ENCODE measurements at places on chromosomes 11 and 22. TPM values are rescaled to one million over a fixed set of nuclear protein-coding genes. Genes with fewer than 3 reads are reported as not detected.
A peak's percentile ranks its signal among the peaks of the same experiment; 100 is the strongest.

Gene OR51I1
- not detected for total RNA-seq

Gene TIGD3
- 1.7 TPM for total RNA-seq

Gene PCSK7
- 33.6 TPM for total RNA-seq

Gene SLC5A12
- not detected for total RNA-seq

Gene PLAAT2
- 2.8 TPM for total RNA-seq

Gene SERPING1
- total RNA-seq = 17.0 TPM

Gene APOA4
- not detected for total RNA-seq

- no peak for DNase-seq
Measured at GRCh38 chr11:3245071-3245470, 12.9 kb upstream of the MRGPRE start.

DNA sequence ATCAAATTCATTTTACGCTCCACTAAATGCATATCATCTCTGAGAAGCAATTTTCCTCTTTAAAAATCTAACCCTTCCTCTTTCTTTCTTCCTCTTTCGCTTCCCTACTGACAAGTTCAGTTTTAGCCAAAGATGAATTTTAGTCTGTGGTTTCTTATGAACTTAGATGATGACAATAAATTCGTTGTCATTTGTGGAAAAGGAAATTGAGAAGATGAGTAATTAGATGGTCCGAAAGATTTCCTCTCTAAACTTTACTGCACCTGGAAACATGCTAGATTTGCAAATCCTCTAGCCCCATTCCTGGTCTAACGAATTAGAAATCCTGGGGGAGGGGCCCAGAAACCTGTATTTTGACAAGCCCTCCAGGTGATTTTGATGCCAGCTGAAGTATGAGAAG lies 855.4 kb upstream of the CHORDC1 start:
- no peak for DNase-seq

GRCh38 chr22:38843201-38843656 lies 599 bp downstream of the NPTXR start:
- DNase-seq = peak; percentile 60

- no peak for DNase-seq
Measured at GRCh38 chr22:30430933-30431332, 5.4 kb downstream of the MTFP1 start.

DNA sequence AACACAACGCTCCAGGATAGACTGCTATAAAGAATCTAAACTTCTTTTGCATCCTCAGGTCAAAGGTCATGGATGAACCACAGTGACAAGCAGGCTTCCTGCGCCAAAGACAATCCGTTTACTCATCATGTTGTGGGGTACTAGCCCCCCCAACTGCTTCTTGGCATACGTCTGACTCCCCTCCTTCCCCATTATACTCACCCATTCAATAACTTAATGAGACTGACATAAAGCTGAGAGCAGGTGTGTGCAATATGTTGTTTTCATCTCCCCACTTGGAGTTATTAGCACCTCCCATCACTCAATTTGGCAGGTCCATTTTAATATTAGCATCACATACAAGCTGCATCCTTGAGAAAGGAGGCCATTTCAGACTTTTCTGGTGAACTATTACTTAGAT lies 157.1 kb downstream of the CADM1 start:
- DNase-seq = no peak

- DNase-seq = no peak
Measured at GRCh38 chr11:2436521-2437031, 7.7 kb downstream of the TRPM5 start.

DNA sequence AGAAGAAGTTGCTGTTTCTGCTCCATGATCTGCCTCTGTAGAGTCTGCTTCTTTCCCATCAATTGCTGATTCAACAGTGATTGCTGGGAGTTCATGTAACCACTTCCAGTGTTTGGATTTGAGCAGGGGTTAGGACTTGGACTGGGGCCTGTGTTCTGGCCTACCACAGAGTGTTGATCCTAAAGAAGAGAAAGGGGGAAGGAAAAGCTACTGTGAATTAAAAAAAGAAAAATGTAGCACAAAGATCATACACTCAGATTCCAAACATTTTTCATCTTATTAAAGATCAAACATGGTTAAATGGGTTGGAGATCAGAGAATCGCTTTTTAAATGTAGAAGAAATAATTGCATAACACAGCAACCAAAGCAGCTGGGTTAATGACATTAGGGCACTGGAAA lies 67.6 kb upstream of the MTMR2 start:
- DNase-seq = peak; percentile 15

DNA sequence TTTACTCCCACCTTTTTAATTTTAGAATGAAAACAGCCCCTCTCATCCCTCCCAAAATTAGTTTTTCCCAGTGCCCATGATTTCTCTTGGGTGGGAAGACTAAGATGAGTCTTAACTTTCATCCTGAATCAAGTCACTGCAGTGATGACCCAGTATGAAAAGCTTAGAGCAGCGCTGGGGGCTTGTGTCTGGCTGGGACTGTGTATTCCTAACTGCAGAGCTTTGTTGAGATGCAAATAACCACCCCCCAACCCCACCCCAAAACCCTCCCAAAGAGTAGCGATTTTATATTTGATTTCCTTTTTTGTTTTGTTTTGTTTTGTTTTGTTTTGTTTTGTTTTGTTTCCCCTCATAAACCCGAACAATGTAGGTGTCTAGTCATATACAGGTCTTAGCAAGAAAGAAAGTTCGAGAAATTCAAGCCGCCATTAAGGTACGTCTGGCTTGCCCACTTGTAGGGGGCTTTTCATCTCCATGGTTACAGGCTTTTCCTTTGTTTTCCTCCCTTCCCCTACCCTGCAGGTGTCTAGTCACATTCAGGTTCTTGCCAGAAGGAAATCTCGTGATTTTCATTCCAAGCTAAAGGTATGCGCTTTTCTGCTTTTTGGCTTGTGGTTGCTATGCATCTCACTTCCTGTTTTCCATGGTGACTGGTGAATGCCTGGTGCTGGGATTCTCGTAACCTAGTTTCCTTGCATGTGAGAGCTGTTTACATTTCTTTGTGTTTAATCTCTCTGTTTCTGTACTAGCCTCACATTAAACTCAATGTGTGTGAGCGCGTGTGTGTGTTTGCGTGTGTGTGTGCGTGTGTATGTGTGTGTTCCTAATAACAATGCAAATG lies 144.6 kb upstream of the RASSF10 start:
- DNase-seq = peak; percentile 94

- DNase-seq = peak; percentile 17
Measured at GRCh38 chr11:69489031-69489745, 7.7 kb downstream of the LINC01488 start.

DNA sequence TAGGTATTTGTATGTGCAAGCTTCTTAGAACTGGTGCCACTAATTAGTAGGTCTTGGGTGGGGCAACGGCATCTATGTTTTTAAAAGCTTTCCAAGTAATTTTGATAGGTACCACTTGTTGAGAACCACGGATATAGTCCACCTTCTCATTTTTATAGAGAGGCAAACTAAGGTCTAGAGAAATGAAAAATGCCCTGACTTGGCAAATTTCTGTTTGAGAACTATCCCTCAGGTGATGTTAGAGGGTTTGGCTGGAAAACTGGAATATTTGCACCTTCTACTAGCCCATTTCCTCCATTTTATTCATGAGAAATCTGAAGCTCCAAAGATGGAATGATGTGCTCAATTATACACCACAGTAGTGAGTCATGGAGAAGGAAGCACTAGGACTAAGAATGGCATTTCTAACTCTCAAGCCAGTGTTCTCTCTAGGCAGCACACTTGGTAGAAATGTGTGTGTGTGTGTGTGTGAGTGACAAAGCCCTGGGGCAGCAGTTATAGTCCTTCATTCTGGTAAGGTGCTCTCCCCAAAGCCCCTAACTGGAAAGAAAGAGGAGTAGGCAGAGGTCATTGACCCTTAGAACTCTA lies 1.8 kb upstream of the TMEM86A start:
- DNase-seq = peak; percentile 66

- DNase-seq = no peak
Measured at GRCh38 chr11:102793677-102794290, 4.2 kb downstream of the MMP1 start.

GRCh38 chr11:15929371-15929901 lies 426.9 kb downstream of the SOX6 start:
- no peak for DNase-seq

DNA sequence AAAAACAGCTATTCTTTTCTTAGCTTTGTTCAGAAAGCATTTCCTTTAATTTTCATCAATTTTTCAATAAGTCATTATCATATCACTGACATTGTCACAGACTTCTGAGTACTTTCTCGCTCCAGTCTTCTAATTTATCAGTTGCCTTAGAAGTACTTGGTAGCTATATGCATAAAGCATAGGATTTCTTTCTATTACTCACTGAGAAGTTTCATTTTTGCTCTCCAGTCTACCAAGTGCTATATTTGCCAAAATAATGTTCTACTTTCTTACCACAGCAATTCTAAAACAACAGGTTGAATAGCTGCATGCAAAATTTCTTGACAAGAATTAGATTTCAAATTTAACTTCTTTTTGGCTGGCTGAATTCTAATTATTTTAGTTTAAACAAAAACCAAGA lies 116.3 kb downstream of the STK33 start:
- no peak for DNase-seq

DNA sequence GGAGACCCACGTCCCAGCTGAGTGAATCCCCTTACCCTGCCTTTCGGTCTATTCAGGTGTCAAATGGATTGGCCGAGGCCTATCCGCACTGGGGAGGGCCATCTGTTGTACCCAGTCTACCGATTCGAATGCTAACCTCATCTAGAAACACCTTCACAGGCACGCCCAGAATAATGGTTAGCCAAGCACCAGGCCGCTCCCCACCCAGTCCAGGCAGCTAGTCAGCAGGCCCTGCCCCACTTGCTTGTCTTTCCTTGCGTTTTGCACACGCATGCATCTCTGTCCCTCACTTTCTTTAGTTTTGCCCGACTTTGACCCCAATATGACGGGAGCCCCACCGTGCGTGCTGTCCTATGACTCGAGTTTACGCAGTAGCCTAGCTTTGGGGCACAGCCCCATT lies 31.7 kb downstream of the PARVB start:
- no peak for DNase-seq

DNA sequence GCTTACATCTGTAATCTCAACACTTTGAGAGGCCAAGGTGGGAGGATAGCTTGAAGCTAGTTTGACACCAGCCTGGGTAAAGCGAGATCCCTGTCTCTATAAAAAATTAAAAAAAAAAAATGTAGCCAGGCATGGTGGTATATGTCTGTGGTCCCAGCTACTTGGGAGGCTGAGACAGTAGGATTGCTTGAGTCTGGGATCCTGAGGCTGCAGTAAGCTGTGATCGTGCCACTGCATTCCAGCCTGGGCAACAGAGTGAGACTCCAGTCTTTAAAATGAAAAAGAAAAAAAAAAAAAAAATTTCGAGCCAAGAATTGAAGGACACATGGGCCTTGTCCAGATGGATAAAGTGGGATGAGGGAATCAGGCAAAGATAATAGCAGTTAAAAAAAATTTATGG lies 62.5 kb downstream of the MTMR3 start:
- DNase-seq = no peak

GRCh38 chr11:110886288-110886970 lies 174.2 kb upstream of the ARHGAP20 start:
- no peak for DNase-seq

DNA sequence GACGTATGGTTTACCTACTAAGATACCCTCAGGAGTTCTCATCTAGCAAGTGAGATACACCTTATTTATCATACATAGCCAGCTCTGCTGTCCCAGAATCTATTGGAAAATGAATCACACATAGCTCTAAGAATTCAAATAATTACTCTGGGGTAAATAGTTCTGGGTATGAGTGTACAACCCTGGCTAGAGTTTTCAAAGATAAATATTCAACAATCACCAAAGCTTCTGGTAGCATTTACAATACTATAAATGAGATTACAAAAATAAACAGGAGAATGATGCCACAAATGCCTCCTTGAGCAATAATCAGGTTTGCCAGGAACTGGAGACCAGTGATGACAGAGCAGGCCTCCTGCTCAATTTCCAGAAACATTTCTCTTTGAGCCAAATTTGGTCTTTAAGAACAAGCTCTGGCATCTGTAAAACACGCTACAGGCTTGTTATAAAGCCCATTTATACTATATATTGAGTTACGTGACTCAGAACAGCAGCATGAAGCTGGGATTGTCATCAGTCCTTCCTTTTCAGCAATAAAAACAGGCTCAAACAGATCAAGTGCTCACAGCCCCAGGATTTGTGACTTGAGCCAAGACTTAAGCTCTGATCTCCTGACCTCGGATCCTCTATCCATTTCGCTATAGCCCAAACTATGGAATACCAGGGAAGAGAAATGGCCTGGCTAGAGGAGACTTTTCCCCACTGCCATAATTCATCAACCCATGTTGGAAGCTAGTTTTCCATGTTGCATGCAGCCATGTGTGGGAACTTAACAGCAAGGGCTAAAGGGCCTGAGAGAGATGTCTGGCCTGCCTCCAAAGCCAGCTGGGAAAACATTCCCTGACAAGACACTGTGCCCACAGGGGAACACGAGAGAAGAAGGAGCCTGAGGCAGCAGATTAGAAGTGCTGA lies 19.7 kb downstream of the RAB30 start:
- DNase-seq = peak; percentile 96

DNA sequence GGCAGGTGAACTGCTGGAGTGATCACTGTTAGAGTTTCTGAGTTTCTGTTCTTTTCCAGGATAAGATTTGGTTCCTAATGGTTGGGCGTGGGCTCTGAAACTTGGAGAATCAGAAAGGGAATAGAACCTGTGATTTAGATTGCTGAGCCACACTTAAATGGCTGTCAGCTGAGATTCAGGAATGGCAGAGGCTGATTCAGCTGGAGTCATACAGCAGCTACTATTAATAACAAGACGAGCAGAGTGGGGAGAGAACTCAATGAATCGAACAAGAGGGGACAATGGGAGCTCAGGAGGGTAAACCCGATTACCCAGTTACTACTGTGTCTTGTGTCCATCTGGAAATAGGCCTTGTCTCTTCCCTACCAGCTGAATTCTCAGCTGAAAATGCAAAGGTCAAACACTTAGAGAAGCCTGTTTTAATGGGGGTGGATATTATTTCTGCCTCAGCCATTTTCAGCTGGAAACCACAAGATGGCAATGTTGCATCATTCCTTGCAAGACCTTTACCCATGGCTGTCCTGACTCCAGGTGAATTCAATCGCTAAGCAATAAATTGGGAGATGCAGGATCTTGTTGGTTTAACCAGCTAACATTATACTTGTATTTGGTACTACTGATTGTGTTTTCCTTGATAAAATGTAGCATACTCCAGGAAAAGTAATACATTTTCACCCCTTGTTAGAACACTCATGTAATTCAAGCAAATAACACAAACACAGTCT lies 104.5 kb upstream of the RAG2 start:
- peak; percentile 65 for DNase-seq

- DNase-seq = peak; percentile 33
Measured at GRCh38 chr22:39388261-39389011, 11.1 kb upstream of the TAB1 start.

- DNase-seq = no peak
Measured at GRCh38 chr22:25651332-25652085, 87.0 kb downstream of the GRK3 start.

All from M059J (cell line).